ENCODE measurements at places on chromosomes 2 and 18. TPM values are rescaled to one million over a fixed set of nuclear protein-coding genes. Genes with fewer than 3 reads are reported as not detected.

SP140 gene
- total RNA-seq, result not detected

CPO gene
- total RNA-seq, result not detected

SUPT7L gene
- 30.9 TPM for total RNA-seq

POTEI gene
- total RNA-seq, result not detected

GAREM1 gene
- total RNA-seq, result 3.3 TPM

OR6B2 gene
- total RNA-seq, result not detected

SERPINB13 gene
- not detected for total RNA-seq

KRCC1 gene
- total RNA-seq, result 11.8 TPM

EPHA4 gene
- total RNA-seq, result 0.53 TPM

TMEFF2 gene
- 0.26 TPM for total RNA-seq

SLC16A14 gene
- 1.4 TPM for total RNA-seq
